ENCODE measurements at places on chromosomes 5 and 9.

GRCh38 chr9:88980740-88981203, 10.5 kb upstream of the S1PR3 start:
- no peak for DNase-seq

- no peak for DNase-seq
Observed at GRCh38 chr5:119527351-119527750, 75.1 kb downstream of the HSD17B4 start.

DNA sequence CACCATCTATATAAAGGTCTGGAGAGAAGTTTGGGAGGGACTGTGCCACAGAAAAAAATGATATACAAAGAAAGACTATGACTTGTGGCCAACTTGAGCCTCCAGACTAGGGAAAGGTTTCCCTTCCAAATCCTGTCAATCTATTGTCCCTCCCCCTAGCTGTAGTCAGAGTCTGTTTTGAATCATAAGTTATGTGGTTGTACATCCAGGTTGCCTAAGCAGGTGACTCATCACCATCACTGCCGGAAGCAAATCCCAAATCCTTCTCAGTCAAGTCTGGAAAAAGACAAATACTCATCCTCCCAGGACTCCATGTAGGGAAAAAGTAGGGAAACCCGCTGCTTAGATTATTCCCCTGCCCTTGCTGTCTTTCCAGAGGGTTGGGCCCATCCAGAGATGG, 235.7 kb downstream of the CDK5RAP2 start:
- no peak for DNase-seq

GRCh38 chr5:65625743-65626142, 916 bp downstream of the SHLD3 start:
- no peak for DNase-seq

GRCh38 chr5:116806836-116807235, 232.2 kb upstream of the SEMA6A start:
- no peak for DNase-seq

GRCh38 chr5:1161833-1162229, 39.6 kb upstream of the SLC6A19 start:
- no peak for DNase-seq

- DNase-seq, result no peak
Observed at GRCh38 chr5:148956477-148957385, 106.1 kb downstream of the SH3TC2 start.

- DNase-seq, result no peak
Observed at GRCh38 chr9:134193912-134194535, 29.7 kb upstream of the RNU6ATAC start.

GRCh38 chr9:77956555-77956954, 75.1 kb downstream of the GNAQ start:
- no peak for DNase-seq

GRCh38 chr9:105413525-105413924, 34.3 kb upstream of the FSD1L start:
- DNase-seq, result no peak
